ENCODE measurements at places on chromosomes 3 and 15.
A peak's percentile ranks its signal among the peaks of the same experiment; 100 is the strongest.

- peak; percentile 83 for DNase-seq
Observed at GRCh38 chr15:73697033-73697467, 12.9 kb downstream of the CD276 start.

DNA sequence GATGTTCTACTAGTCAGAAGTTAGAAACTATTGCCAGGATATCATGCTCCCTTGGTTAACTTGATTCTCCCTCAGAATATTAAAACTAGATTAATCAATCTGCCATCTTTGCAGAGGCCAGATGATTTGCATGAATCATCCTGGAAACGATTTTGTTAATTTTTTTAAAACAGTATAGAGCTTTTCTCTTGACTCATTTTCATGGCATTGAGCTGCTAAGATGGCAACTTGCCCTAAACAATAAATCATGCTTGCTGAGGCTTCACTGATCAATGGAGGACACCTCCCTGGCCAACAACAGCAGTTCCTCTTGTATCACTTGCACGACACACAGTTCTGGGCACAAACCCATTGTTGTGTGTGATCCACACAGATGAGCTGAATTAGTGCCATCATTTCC, 109.1 kb downstream of the COL6A6 start:
- DNase-seq: no peak

GRCh38 chr3:158842976-158843375, 41.1 kb downstream of the MFSD1 start:
- DNase-seq: no peak

- no peak for DNase-seq
Observed at GRCh38 chr3:160641665-160642309, 35.2 kb upstream of the ARL14 start.

DNA sequence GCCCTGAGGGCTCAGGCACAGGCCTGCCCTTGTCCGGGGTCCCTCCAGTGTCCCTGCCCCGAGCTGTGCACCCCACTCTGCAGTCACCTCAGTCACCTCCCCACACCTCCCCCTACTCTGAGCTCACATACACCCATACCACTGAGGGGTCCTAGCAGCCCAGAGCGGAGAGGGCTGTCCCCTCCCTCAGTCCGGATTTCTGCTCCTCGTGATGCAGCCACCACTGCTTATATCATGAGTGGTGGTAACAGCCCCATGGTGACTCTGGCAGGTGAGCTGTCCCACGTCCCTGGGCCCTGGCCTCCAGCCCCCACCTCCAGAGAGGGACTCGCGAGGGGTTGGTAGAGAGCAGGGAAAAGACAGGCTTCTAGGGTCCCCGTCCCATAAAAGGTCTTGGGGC, 8.0 kb downstream of the CSPG4 start:
- DNase-seq: no peak

DNA sequence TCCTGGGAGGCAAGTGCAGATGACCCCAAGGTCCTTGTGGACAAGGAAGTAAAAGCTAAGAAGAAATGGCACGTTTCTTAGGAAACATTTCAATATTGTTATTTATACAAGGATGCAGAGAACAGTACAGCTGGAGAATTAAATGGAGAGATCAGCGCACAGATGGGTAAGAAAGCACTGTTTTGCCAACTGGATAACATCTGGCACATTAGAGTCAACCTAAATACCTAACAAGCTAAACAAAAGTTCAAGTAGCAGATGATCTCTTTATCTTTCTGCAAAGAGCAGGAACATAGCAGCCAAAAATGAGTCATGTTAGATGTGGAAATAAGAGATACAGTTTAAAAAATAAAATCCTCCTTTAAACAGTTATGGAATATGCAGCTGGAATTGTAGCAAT, 15.7 kb upstream of the DPPA4 start:
- no peak for DNase-seq

DNA sequence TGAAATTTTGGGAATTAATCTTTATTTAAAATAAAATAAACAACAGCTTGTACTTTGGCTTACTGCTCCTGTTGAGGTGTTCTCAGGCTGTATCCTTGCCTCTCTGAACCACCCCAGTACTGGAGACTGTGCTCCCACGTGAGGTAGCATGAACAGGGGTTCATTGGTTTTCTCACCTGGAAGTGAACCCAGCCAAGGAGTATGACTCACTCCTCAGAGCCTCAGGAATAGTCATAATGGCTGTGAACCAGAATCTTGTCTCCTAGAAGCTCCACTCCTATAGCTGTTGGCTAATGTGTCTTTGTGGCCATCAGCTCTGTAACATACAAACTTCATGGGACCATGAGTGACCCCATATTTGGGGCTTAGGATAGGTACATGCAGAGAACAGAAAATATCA, 122.5 kb upstream of the ST8SIA2 start:
- no peak for DNase-seq

All from stimulated activated CD4-positive, alpha-beta T cell treated with anti-CD3 and anti-CD28 coated beads, Interleukin-1b, Interleukin-23, amount 100 ng/mL, for 48 hours (primary cell).